ENCODE measurements at places on chromosomes 13 and 19.

- DNase-seq: peak; percentile 51
These were observed at the start of gene LRRC8E for GRCh38 chr19:7888145-7888825. LRRC8E (plus strand) TSS chr19:7888510; CDS start chr19:7895604, 7,094 bp downstream.

DNA sequence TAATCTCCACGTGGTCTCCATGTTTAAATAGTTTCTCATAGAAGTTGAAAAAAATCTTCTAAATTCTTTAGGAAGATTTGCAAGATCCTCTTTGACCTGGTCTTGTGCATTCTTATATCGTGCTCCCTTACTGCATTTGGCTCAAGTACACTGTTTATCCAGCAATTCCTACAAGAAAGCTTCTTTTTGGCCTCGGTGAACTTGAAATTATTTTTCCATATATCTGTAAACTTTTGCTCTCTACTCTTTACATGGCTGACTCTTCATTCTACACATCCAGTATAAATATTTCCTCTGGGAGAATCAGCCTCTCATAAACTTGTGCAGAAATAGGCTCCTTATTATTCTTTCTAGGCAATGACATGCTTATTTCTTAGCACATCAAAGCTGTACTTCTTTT, 1457.9 kb upstream of the PRR20A start:
- no peak for DNase-seq

GRCh38 chr13:64202517-64202916, 2786.9 kb upstream of the PCDH20 start:
- no peak for DNase-seq

GRCh38 chr19:6533000-6533328, 2.1 kb downstream of the TNFSF9 start:
- DNase-seq: no peak

DNA sequence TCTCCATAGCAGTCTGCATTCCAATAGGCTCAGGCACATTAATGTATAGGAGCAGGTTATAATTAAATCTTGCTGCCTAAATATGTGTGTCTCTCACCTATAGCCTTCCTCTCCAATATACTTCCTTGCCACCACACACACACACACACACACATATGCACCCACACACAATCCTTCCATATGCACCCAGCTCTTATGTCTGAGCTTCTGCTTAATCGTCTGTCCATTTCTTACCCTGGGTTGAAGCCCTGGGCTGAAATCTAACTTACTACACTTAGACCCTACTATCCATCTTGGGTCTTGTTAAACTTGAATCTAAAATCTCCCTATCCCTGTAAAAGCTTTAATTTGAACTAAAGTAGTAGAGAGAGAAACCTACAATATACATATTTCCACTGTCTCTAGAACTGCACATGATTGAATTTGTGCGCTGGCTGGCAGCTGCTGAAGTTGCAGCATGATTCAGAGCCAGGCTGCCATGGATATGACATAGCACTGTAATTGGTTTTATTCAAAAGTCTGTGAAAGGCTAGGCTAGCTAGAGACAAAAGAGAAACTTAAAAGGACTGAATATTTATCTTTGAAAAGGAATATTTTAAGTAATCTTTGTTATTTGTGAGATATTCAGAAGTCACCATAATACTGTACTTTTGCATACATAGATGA, 25.7 kb upstream of the FREM2 start:
- DNase-seq: peak; percentile 45

- DNase-seq: peak; percentile 93
These were observed 21.5 kb downstream of the EBPL start for GRCh38 chr13:49669735-49670309.

GRCh38 chr13:87274209-87274819, 396.9 kb upstream of the SLITRK5 start:
- DNase-seq: peak; percentile 81
